ENCODE measurements at places on chromosomes 16 and 17.

GRCh38 chr16:75079346-75079926, 37.1 kb downstream of the LDHD start:
- DNase-seq, result no peak

- DNase-seq, result peak; percentile 17
Observed at GRCh38 chr16:35636480-35637230, 2177.2 kb downstream of the TP53TG3F start.

- DNase-seq, result no peak
Observed at GRCh38 chr17:74898376-74898946, 5.0 kb upstream of the FADS6 start.

- DNase-seq, result peak; percentile 56
Observed at GRCh38 chr16:82694239-82694874, 67.6 kb downstream of the CDH13 start.

DNA sequence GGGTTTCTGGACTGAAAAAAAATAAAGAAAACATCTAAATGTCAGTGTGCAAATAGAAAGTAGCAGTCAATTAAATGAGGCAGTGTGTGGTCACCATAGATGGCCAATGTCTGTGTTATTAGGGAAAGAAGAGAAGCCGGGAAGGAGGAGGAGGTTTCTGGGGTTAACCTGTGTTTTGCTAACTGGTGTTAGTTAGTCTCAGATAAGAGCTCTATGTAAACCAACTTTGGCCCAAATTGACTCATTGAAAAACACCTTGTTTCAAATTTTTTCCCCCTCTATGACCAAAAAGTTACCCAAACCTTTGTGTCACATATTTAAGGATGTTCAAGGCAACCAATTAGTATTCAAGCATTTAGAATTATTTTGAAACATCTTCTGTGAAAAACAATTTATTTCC, 530.9 kb downstream of the MAF start:
- no peak for DNase-seq

DNA sequence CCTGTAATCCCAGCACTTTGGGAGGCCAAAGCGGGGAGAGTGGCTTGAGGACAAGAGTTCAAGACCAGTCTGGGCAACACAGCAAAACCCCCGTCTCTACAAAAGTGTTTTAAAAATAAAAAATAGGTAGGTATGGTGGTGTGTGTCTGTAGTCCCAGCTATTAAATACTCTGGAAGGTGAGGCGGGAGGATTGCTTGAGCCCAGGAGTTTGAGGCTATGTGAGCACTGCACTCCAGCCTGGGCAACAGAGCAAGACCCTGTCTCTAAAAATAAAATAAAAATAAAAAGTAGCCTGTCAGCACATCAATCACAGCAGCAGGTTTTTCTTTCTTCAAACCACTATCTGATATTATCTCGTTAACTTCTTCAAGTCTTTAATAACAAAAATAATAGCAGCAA, 1.6 kb downstream of the USP31 start:
- DNase-seq, result no peak

GRCh38 chr17:48307814-48308411, 122.1 kb downstream of the SKAP1 start:
- DNase-seq, result peak; percentile 70

- DNase-seq, result no peak
Observed at GRCh38 chr17:58332778-58333735, 4.5 kb upstream of the TSPOAP1 start.

DNA sequence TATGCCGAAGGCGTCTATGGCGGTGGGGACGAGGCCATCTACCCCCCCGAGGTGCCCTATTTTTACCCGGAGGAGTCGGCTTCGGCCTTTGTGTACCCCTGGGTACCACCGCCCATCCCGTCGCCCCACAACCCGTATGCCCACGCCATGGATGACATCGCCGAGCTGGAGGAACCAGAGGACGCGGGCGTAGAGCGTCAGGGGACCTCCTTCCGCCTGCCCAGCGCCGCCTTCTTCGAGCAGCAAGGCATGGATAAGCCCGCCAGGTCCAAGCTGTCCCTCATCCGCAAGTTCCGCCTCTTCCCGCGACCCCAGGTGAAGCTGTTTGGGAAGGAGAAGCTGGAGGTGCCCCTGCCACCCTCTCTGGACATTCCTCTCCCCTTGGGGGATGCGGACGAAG, 11.4 kb downstream of the MYO15A start:
- no peak for DNase-seq

DNA sequence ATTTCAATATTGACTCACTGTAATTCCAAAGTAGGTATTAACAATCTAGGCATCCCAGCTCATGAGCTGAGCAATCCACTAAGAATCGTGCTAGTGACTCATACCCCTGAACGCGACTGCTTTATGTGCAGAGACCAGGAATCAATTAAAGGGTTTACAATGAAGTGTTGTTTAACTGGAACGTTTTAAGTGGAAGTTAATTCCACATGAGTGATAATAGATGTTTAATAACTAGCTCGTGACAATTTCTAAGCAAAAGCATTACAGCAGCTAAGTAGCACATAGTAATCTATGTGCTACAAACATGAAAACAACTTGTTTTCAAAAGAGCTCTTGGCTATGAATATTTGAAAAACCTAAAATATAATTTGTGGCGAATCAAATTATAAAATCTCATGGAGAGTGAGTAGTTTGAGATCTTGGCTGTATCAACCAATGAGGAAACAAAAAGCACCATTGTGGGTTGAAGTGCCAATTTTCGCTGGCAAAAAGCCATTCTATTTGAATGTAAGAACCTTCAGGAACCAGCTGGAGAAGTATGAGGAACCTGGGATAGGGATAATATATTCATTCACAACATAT, 9.4 kb downstream of the GJC1 start:
- DNase-seq, result peak; percentile 94

- DNase-seq, result no peak
Observed at GRCh38 chr16:52718046-52718445, 171.1 kb upstream of the TOX3 start.

DNA sequence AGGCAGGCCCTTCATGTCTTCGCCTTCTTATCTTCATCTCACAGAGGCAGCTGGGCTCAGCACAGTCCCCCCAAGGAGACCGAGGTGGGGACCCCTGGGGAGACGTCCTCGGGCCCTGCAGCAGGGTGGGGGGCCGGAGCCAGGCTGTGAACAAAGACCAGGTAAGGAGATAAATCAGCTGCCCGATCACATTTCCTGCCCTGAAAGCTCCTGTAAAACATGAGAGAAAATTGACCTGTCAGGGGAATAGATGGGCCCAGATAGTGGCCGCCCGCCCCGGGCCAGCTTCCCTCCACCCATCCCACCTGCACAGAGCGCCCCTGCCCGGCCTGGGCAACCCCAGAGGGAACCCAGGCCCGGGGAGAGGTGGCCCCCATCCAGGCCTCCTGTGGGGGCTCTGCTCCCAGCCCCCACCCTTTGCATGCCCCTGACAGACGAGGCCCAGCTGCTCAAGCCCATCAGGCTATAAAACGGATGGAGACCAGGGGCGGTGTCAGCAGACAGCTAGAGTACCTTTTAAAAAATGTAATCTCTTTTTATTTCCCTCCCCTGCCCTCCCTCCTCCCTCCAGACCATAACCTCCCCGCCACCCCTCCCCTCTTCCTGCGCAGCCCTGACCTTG, 18.8 kb upstream of the SLC38A10 start:
- DNase-seq, result no peak

DNA sequence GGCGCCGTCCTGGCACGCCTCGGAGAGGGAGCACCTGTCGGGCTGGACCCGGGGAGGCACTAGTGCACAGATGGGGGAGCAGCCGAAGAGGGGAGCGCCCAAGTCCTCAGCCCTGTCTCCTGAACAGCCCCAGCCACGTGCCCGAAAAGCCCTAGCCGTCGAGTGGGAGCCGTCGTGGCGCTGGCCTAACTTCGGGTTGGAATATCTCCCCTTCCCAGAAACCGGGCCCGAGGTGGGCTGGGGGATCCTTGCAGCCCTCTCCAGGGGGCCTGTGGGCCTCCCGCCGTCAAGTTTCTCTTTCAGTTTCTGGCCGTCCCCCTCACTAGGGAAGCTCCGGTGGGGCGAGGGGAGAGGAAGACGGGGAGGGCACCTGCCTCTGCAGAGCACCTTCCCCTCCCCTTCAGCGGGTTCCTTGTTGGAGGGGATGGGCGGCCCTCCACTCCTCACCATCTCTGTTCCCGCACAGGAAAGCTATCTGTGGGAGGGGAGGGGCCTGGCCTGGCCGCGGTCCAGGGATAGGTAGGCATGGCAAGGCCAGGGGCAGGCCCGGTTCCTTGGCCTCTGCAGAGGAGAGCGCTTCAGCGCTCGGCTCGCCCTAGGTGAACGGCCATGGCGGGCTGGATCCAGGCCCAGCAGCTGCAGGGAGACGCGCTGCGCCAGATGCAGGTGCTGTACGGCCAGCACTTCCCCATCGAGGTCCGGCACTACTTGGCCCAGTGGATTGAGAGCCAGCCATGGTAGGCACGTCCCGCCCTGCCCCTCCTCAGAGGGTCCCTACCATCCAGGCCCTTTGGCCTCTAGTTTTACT, 709 bp downstream of the STAT5A start:
- no peak for DNase-seq

DNA sequence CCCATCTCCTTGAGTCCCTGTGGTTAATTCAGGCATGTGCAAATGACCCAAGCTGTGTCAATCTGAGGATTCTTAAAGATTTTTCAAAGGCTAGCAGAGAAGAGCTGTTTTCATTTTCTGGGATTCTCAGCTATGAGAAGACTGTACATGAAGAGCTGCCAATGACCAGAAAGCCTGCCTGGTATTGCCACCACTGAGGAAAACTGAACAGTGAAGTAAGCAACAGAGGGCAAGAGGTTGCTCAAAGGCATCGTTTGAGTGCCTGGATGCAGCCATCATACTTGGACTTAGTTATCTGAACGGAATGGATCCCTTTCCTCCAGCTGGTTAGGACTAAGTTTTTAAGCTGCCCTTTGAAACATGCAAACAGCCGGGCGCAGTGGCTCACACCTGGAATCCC, 38.4 kb downstream of the FAM20A start:
- DNase-seq, result no peak

DNA sequence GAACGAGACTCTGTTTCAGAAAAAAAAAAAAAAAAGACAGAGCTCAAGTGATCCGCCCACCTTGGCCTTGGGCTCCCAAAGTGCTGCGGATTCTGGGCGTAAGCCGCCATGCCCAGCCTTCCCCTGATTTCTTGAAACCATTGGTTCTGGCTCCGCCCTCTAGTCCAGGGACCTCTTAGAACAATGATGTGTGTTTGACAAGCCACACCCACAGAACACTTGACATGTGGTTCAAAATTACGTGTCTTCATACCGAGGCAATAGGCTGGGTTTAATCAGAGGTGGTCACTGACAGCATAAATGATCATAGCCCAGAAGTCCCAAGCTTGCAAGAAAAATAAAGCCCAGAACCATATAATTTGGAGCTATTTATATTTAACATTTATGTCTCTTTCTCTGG, 23.0 kb downstream of the KNOP1 start:
- DNase-seq, result no peak

DNA sequence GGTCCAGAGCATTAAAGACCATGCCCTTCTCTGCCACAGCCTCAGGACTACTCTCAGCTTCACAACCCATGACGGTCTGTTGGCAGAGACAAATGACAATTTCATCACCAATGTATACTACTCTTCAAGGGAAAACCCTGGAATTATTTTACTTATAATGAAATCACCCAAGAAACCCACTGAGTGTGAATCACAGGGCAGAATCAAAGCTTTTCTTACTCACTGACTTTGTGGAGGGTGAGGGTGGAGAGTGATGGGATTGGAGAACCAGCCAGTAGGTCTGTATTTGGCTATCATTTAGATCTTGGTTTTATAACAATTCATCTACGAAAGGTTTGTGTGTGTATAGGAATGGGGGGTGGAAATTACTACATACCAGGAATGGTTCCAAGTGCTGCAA, 442.6 kb downstream of the SHISA9 start:
- peak; percentile 77 for DNase-seq

DNA sequence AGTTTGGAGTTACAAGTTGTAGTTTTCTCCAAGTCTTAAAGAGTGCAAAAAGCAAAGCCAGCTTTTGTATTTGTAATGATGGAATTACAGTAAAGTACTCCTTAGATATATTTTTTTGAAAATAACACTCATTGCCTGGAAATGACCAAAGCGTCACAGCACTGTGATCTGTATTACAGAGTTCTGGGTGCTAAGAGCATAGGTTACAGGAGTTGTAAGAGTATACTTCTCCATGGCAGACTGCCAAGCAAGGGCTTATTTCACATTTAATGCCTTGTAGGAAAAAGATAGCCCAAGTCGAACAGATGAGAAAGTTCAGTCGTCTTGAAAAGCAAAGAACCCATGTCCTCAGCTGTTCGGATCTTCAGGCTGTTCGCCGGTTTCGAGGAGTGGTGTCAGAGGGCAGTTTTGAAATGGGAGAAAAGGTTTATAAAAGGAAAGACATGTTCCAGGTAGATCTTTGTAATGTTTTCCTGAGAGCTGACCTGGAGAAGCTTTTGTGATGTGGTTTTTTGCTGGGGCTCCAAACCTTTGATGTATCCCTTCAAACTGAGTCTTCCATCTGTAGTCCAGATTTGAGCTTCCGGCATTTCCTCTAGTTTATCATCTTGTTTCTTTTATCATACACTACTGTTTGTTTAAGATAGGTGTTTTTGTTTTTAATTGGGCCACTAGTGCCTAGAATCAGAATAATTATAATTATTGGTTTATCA, 41.3 kb downstream of the ERCC4 start:
- DNase-seq, result no peak

- DNase-seq, result no peak
Observed at GRCh38 chr17:31491376-31492131, 100.1 kb downstream of the RAB11FIP4 start.

DNA sequence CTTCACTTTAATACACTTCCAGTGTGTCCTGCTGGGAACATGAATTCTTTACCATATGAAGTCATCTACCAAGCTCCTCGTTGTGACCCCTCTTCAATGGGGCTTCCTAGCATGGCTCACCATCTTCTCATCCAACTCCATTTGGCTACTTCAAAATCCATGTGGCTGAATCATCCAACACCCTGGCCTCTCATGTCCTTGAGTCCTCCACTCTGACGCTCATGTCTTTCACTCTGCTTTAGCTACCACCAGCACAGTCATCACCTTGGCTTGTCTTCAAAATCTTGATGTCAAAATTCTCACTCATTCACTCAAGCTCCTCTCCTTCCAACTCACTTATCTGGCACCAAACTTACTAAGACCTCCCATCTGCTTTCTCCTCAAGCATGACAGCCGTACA, 35.8 kb downstream of the AMFR start:
- DNase-seq, result peak; percentile 95

DNA sequence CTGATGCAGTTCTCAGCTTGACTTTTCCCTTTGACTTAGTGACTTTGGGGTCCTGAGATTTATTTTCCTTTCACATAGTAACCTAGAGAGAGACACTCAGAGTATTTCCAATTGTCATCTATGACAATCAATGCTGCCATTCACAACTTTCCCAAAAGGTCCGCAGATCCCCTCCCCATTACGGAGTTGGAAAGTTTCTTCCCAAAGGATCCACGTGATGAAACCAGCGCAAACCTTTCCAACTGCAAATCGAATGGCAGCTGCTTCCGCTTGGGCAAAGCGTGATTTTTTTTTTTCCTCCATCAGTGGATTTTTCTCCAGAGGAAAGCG, 538 bp upstream of the FCSK start:
- no peak for DNase-seq

Measured in kidney tubule cell (primary cell).